ENCODE measurements at places on chromosomes 4 and X.

GRCh38 chrX:154488336-154489075 is 1.9 kb downstream of the SLC10A3 start:
- ATAC-seq: no peak

DNA sequence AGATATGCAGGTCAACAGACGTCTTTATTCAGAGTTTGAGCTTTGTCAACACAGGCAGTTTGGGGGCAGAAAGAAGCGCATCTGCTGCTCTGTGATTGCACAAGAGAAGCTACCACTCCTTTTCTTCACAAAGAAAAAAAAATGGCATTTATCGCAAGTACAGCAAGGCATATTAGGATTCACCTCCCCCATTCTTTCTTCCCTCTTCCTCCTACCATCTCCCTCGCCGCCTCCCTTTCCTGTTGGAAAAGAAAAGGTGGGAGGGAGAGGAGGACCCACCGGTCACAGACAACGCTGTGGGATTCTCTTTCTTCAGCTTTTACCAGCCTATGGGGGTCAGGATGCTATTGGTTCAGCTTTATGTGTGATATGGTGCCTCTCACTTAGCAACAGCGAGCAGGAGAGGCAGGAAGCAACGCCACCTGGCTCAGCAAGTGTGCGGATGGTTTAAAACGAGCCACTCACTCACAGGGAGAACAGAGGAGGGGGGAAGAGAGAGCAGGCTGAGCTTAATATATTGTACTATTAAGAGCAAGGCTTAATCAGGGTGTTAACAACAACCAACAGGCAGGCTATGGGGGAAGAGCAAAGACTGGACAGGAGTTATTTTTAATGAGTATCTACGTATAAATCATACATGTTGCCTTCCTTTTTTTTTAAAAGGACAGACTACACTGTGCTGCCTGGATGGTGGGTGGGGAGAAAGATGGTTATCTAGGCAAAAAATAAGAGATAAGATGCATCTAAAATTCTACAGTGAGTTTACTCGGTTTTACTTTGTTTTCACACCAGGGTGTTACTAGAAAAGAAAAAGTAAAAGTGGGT is 104.7 kb downstream of the MAML3 start:
- peak; percentile 60 for ATAC-seq

GRCh38 chr4:184384056-184384809 is 90.1 kb downstream of the IRF2 start:
- peak; percentile 24 for ATAC-seq

DNA sequence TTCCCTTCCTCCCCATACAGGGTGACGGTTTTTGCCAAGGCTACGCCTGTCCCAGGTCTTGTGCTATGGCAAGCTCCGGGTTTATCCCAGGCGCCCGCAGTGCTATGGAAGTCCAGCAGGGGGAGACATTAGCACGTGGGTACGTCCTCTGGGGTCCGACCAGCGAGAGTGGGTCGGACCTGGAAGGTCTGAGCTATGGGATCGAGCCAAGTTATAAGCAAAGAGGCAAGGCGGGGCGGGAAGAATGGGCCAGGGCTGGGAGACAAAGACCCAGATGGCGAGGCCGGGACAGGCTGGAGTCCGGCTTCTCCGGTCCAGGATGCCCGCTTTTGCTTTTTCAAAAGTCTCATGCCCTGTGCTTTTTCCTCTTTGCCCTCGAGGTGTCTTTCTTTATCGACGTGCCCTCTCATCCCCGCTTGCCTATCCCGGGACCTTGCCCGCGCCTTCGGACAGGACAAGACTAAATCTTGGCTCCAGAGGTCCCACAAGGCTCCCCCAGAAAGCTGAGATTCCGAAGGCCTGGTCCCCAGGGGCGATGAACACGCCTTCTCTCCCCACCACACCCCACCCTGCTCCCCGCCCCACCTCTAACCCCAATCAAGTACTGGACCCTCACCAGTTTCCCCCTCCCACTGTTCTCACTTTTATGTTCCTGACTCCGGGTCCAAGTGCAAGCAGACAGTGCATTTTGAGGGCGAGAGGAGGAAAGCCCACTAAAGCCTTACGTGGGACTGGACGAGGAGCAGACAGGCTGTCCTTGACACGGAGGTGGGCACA is 785 bp upstream of the EFNB1 start:
- peak; percentile 26 for ATAC-seq

DNA sequence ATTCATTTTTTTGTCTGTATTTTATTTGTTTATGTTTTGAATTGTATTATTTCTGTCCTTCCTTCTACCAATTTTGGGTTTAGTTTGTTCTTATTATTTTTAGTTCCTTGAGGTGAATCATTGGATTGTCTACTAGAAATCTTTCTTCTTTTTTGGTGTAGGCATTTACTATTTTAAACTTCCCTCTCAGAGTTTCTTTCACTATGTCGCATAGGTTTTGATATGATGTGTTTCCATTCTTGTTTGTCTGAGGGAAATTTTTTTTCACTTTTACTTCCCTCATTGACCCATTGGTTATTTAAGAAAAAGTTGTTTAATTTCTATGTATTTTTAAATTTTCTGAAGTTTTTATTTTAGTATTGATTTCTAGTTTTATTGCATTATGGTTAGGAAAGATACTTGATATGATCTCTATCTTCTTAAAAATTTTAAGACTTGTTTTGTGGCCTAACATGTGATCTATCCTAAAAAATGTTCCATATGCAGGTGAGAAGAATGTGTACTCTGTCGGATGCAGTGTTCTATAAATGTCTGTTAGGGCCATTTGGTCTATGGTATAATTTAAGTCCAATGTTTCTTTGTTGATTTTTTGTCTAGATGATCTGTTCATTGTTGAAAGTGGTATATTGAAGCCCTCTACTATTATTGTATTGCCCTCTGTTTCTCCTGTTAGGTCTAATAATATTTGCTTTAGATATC is 68.8 kb downstream of the IL15 start:
- no peak for ATAC-seq

GRCh38 chr4:1366371-1367229 is 19.6 kb downstream of the UVSSA start:
- ATAC-seq: no peak

DNA sequence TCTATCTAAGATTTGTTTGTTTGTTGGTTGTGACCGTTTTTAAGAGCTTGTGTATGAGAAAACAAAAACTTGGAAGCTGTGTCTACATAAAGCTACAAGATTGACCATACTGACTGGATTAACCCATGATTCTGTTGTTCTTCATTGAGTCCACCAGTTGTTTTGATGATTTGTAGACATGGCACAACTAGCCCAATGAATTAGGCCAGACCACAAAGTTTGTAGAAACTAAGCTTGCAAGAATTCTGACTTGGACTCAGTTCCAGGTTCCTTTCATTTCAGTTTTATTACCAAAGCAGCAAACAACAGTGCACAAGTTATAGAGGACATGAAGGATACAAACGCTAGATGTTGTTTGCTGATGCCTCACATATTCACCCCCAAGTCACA is 119.3 kb downstream of the RASGEF1B start:
- no peak for ATAC-seq

DNA sequence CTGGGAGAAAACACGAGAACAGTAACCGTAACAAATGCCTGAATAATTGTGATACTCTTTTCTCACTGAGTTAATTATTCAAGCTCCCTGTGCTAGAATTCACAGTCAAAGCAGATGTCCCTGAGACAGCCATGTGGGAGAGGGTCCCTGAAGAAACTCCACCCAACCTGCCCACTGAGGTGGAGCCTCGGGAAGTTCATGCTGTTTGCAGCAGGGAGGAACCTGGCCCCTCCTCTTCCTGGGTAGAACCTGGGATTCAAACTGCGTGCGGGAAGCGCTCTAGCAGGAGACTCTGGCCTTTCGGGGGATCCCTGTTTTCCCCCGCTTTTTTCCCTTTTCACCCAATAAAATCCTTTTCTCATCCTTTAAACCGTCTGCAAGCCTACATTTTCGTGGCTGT is 20.2 kb upstream of the RHOH start:
- no peak for ATAC-seq

DNA sequence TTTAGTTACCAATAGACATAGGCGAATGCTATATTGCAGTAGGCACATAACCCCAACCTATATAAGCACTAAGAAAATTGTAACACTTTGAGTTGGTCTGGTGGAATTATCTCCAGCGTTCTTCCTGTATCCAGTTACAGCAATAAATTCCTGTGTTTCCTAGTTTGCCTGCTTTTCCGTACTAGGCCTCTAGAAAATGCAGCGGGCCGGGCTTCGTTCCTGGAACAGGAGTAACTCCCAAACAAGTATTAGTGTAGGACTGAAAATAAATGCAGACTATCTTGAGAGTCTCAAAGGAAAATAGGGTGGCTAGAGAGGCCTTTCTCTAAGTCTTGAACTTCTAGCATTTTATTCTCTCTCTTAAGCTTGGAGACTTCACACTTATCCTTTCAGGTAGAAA is 159.8 kb downstream of the OR13H1 start:
- no peak for ATAC-seq

GRCh38 chr4:90841676-90842075 is 714.5 kb downstream of the CCSER1 start:
- ATAC-seq: no peak

DNA sequence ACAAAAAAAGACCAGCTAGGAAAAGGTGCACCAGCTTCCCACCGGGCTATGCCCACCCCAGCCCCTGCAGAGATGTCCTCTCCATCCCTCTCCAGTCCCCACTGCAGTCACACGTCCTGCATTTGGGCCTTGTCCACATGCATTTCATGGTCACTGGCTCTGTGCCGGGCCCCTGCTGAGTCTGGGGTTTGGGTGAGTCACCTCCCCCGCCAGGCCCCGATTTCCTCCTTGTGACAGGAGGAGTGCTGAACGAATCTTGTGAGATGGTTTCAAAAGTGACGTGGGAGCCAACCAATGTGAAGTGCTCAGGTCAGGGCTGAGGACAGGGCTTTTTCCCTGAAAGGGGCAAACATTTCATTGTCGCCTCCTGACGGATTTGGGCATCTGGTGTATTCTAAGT is 7.1 kb downstream of the CPZ start:
- no peak for ATAC-seq

- ATAC-seq: no peak
Observed at GRCh38 chr4:8332038-8332857, 62.7 kb downstream of the HTRA3 start.

- no peak for ATAC-seq
Observed at GRCh38 chrX:109880629-109881028, 122.3 kb upstream of the TMEM164 start.

DNA sequence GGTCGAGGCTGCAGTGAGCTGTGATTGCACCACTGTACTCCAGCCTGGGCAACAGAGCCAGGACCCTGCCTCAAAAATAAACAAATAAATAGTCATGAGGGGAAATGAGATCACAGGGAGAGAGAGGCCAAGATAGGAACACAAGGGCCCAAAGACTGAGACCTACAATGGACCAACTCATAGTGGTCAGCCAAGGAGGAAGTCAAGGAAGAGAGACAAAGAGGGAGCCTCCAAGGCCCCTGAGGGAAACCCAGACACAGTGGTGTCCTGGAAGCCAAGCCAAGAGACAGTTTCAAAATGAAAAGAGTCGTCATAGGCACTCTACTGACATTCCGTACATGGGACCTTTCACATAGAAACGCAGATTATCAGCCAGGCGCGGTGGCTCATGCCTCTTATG is 153.3 kb downstream of the BCOR start:
- no peak for ATAC-seq

GRCh38 chr4:81756042-81756441 is 284.3 kb upstream of the RASGEF1B start:
- no peak for ATAC-seq

- ATAC-seq: no peak
Observed at GRCh38 chr4:152009031-152009670, 248.3 kb upstream of the GATB start.

DNA sequence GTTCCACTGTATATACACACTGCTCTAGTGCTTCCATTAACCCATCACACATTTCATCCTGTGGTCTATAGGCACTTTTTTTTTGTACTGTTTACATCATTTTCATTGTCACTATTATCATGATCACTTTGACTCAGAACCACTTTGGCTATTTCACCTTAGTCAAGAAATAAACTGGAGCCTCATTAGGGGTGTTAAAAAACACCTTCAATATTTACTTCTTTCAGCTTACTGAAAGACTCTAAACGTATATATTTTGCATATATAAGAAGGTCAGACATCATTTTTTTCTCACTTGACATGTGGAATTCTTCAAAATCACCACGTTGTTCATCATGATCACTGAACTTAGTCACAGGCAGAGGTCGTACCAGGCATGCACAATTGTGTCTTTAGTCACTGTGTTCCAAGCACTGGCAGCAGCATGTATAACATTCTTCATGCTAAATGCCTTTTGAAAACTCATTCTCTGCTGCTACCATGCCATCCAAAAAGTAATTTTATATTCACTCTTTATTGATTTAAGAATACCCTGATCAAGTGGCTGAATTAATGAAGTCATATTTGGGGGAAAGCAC is 229.2 kb upstream of the ARSJ start:
- no peak for ATAC-seq

DNA sequence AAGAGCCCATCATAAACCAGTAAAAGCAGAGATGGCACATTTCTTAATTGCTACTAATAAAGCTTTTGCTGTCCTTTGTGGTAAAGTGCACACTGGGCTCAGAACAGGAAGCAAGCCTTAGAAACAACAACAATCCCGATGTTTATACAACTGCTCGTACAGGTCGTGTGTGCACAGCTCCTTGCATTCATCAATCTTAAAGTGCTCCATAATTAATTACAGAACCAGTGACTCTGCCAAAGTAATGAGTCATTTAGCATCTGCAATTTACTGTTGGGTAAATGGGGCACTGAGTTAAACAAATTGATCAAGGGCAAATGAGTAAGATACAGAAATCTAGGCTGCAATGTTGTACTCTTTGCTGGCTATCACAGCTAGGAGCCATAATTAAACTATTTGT is 61.3 kb upstream of the TXK start:
- peak; percentile 24 for ATAC-seq

DNA sequence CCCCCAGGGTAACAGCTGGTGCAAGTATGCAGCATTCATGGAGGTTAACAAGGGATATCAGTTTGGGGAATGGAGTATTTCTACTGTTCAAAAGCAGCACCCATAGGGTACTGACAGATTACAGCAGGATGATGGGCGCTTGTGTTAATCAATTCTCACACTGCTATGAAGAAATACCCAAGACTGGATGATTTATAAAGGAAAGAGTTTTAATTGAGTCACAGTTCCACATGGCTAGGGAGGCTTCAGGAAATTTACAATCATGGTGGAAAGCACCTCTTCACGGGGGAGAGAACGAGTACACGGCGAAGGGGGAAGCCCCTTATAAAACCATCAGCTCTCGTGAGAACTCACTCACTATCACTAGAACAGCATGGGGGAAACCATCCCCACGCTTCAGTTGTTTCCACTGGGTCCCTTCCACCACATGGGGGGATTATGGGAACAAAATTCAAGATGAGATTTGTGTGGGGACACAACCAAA is 64.1 kb downstream of the TNIP2 start:
- ATAC-seq: peak; percentile 85

DNA sequence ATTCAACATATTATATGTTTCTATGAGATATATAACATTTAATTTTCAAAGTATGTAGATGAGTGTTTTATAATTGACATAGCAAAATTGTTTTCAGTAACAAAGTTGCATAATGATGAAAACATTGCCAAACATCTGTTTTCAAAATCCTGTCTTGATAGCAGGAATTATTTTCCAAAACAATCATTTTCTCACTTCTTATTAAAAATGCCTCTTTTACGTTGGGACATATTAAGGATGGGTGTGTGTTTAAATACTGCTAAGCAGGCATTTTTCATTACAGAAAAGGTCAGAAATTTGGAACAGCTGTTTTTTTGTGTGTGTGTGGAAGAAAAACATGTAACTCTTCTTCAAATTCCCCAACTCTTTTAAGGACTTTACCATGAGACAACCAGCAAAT is 452.0 kb downstream of the SPRY1 start:
- no peak for ATAC-seq
